ENCODE measurements at places on chromosomes 1 and 21.

DNA sequence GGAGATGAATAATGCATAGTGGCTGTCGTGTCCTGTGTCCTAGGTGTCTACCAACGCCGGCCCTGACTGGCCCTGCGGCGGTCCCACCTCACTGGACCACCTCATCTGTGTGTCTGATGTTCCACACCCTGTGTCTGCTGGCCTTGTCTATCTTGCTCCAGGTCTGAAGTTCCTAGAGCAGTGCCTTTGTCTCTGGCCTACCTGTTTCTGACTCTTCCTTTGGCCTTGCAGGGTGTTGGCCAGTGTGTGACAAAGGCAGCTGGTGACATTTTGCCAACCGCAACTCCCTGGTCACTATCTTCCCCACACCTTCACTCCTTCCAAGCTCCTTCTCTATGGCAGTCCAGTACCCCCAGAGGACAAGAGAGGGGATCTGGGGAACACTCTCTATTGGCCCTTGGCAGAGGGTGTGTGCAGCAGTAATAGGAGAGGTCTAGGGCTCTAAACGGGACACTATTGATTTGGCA, 1.4 kb upstream of the AHDC1 start:
- no peak for DNase-seq

DNA sequence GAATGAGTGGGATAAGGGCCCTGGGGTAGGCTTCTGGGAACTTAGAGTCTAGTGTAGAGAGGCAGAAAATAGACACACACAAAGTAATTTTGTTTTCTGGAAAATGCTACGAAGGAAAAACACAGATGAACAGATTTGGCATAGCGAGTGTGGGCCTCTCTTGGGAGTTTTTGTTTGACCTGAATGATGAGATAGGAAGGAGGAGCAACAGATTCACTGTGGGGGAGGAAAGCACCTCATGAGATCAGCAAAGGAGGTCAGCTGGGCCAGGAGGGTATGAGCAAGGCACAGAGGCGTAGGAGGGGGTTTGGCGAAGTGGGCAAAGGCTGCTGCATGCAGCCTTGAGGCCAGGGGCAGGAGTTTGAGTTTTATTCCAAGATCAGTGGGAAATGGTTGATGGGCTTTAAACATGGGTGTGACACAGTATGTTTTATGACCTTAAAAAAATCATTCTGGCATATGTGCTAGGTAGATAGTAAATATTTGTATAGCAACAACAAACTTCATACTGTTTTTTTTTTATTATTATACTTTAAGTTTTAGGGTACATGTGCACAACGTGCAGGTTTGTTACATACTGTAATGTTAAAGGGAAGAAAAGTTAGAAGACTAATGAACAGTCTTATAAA, 57.9 kb downstream of the FGGY start:
- DNase-seq, result no peak

- no peak for DNase-seq
Measured at GRCh38 chr21:26124896-26125295, 45.7 kb downstream of the APP start.

DNA sequence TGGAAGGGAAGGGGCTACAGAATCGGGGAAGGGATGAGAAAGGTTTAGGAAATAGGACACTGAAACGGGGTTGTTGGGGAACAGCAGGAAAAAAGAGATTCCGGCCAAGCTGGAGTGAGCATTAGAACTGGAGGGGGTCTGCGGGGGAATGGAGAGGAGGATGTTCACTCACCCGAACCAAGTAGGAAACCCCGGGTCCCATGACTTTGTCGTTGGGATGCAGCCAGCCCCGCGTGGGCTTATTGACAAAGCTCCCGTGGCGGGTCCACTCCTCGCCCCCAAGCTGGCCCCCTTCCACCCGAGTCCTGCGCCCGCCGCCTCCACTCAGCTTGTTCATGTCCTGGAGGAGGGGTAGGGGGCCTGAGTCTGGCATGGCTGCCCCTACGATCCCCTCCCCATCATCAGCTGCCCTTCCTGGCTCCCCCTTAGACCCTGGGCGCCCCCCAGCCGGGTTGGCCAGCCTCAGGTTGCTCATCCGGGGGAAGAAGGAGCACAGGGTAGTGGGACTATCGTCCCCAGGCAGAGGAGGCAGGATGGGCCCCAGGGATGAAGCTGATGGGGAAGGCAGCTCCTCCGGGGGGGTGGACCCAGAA, 591 bp downstream of the SHC1 start:
- no peak for DNase-seq

GRCh38 chr1:190019717-190020116, 457.9 kb downstream of the BRINP3 start:
- no peak for DNase-seq

GRCh38 chr1:44030605-44031251, 534 bp downstream of the SLC6A9 start:
- no peak for DNase-seq

- DNase-seq, result no peak
Measured at GRCh38 chr1:3270403-3271245, 183.8 kb upstream of the ARHGEF16 start.

- DNase-seq, result no peak
Measured at GRCh38 chr21:28431022-28431421, 561.7 kb downstream of the LTN1 start.

DNA sequence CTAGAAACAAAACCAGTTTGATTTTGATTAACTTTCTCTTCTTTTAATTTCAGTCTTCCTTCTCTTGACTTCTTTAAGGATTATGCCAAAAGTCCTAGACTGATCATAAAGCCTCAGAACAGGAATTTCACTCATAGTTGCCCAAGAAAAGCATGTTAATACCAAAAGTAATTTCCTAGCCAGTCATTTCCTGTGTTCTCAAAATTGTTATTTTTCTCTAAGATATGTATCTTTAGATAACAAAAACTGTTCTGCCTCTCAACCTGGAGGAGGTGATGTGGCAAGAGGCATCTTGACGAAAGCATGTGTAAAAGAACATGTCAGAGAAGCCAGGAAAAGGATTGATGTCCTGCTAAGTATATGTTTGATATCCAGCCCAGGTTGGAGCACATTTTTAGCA, 78.0 kb upstream of the IPO9 start:
- no peak for DNase-seq

DNA sequence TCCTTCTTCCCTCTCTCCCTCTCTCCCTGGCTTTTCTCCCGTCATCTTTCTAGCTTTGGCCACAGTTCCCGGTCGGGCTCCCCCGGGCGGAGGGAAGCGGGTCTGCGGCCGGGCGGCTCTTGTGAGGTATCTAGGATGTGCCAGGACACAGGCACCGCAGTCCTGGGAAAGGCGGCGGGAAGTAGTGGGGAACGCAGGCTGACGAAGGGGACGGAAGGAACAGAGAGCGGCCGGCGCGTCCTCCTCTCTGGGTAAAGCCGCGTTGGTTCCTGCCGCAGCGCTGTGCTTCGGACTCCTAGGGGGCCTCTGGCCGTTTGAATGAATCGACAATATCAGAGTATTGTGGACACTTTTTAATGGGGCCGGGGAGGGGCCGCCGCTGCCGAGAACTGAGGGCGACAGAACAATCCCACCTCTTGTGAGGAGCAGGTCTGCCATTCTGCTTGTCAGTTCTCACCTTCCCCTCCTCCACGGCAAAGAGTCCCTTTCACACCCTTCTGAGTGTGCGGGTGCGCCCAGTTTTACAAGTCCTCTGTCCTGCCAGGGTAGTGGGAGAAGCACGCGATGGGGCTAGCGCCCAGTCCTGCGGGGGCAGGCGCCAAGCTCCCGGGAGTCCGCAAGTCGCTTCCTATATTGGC, 1.2 kb upstream of the LHX9 start:
- DNase-seq, result no peak

DNA sequence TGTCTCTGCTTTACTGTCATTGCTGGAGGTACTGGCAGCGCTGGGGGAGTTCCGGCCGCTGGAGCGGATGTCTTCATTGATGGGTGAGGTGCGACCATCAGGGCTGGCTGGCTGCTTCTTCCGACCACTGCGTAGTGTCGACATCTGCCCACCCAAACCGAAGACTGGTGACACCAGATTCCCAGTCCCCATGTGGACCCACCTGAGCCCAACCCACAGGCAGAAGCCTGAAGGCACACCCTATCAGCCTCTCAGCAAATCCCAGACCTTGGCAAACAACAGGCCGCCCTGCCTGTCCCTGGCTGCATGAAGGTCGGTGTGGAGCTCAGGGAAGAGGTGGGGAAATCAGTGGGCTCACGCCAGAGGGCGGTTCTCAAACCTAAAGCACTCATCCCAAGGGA, 44.8 kb downstream of the SLC45A1 start:
- no peak for DNase-seq

GRCh38 chr21:45747233-45747766, 103.8 kb downstream of the PCBP3 start:
- DNase-seq, result no peak

- DNase-seq, result no peak
Measured at GRCh38 chr1:94905207-94905606, 21.7 kb downstream of the CNN3 start.

GRCh38 chr1:29673669-29674626, 437.6 kb downstream of the PTPRU start:
- DNase-seq, result no peak

DNA sequence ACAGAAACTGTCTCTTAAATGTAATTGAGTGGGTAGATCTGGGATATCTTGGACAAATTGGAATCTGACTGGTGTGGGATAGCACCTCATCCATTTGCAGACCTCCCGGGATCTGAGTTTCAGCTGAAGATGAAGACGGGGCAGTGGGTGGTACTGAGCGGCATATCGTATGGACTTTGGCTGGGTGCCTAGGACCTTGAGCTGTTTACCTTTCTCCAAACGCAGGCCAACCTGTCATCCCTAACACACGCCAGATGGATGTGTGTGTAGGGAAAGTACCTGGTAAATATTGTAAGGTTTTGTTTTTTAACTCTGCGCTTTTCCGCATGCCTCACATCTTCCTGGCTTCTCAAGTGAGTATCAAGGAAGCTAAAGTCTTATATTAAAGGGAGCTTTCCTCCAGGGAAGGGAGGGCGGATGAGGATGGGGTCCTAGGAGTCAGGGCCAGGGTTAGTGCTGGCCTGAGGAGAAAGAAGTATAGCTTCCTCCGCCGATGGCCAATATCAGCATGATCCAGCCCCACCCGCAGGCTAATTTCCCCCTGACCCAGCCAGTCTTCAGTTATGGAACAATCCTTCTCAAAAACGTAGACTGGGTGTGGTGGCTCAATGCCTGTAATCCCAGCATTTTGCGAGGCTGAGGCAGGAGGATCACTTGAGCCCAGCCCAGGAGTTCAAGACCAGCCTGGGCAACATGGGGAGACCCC, 26.2 kb downstream of the ATP8B2 start:
- DNase-seq, result no peak

GRCh38 chr21:44509539-44509938, 30.5 kb downstream of the KRTAP10-1 start:
- no peak for DNase-seq

GRCh38 chr1:80656014-80656636, 1144.6 kb upstream of the ADGRL2 start:
- DNase-seq, result no peak

GRCh38 chr1:172895050-172895460, 155.7 kb downstream of the TNFSF18 start:
- no peak for DNase-seq

Measured in stimulated activated CD8-positive, alpha-beta memory T cell treated with anti-CD3 and anti-CD28 coated beads, Interleukin-7, amount 100 ng/mL, for 1 hour (primary cell).